Esophagus squamous epithelium (tissue), 5 donors: ENCODE measurements at places on chromosomes 1 and 21.

GRCh38 chr21:29825936-29826335 lies 113.9 kb downstream of the GRIK1 start:
- DNase-seq: no peak

DNA sequence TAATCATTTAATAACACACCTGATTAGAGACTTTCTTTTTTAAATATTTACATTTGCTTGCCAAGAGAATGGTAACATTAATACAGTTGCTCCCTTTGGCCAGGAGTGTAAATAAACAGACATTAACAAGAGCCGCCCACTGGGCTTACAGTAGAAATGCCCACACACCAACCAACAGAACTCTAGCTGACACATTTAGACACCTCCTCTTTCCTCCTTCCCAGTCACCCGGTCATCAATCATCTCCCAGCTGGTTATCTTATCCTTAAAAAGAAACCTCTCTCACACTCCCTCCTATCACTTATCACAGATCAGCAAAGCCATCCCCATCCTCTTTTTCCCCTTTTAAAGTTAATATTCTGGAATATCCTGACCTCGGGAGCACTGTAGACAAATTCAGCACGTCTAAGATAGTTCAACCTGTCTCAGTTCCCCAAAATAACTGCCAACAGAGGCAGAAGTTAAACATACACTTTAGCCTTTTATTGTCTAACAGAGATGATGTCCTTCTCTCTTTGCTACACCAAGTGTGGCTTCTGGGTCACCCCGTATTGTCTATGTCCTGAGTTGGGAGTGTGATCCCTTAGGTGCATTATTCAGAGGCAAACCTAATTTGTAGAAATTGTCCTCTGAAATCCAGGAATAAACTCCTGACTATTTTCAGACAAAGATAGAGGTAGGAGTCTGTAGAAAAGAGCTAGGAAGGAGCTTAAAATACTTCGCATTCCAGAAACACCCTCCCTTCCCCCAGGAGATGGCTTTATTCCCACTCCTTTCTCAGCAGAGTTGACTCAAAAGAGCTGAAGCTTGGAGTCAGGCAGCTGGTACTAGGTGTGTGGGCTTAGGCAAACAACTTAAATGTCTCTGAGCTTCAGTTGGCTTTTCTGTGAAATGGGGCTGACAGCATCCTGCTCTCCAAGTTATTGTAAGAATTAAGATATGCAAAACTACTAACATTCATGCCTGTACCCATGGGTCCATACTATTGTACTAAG lies 8.8 kb downstream of the MYCL start:
- no peak for DNase-seq

DNA sequence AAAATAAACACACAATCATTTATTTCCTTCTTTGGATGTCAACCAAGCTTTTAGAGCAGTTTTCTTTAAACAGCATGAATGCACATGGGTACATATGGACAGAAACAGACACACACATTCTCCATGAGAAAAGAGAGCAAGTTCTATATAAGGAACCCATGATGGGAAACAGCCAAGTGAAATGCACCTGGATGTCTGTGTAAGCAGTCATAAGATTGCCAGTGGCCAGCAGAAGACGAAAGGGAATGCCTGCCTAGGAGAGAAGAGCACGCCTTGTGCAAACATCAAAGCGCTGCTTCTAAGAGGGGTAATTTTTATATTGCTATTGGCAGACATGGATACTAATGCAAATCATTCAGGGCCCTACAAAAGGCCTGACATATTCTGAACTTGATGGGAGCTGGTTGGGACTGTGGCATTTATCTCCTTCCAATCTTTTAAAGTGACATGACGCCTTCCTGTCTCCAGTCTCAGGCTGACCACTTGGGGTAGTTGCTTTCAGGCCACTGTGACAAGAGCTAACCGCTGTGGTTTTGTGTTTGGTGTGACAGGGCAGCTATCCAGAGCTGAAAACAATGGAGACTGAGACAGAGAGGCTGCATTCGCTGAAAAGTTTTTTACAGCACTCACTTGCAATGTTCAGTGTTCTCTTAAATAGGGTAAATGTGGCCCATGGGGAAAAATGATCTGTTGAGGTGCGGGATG lies 75.0 kb upstream of the DPT start:
- DNase-seq: no peak

DNA sequence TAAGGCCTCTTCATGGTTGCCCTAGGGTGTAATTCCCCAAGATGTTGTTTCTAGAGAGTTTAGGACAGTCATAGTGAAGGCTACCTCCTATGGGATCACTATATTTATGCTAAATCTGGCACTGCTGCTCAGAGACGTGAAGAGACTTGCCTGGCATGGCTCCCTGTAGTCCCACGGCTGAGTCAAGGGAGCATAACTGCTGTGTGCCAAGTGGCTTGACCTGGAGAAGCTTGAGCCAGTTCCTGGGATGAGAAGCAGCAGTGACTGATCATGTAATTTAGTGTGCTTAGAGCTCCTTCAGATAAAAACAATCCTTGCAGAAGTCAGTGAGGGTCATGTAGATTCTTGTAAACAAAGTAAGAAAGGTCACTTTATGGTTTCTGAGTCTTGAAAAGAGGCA lies 68.9 kb upstream of the TSPAN2 start:
- no peak for DNase-seq

DNA sequence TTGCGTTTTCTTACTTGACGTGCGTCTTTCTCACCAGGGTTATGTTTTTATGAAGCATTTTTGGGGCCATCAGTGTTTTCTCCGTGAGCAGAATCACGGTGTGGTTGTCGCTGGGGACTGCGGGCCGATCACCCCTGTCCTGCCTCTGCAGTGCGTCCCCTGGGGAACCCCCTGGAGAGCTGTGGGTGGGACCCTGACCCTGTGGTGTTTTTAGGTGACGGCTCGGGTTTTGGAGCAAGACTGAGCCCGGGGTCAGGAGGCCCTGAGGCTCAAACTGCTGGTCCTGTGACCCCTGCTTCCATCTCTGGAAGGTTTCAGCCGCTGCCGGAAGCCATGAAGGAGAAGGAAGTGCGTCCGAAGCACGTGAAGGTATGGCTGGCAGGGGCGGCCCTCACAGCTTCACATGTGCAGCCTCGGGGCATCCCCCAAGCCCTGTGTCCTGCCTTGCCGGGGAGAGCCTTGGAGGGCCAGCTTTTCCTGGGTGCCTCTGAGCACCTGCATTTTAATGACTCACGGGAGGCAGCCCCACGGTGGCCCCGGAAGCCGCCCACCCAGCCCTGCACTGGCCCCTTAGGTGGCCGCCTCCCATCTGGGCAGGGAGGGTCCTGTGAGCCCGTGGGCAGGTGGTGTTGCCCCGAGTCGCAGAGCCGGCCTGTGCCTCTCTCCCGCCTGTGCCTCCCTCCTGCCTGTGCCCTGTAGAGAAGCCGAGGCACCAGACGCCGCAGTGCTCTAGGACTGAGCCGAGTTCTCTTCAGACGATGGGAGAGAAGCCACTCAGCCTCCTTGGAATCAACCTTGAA lies 36.7 kb upstream of the DIP2A start:
- DNase-seq: no peak

- DNase-seq: no peak
Observed at GRCh38 chr21:44487831-44488230, 32.5 kb downstream of the LRRC3 start.

GRCh38 chr1:113983826-113984225 lies 4.6 kb downstream of the OLFML3 start:
- no peak for DNase-seq
